Muscle of leg (tissue), 16 donors: ENCODE measurements at places on chromosomes 7 and 10.

- DNase-seq = no peak
Observed at GRCh38 chr7:80183900-80184685, 49.5 kb downstream of the GNAI1 start.

DNA sequence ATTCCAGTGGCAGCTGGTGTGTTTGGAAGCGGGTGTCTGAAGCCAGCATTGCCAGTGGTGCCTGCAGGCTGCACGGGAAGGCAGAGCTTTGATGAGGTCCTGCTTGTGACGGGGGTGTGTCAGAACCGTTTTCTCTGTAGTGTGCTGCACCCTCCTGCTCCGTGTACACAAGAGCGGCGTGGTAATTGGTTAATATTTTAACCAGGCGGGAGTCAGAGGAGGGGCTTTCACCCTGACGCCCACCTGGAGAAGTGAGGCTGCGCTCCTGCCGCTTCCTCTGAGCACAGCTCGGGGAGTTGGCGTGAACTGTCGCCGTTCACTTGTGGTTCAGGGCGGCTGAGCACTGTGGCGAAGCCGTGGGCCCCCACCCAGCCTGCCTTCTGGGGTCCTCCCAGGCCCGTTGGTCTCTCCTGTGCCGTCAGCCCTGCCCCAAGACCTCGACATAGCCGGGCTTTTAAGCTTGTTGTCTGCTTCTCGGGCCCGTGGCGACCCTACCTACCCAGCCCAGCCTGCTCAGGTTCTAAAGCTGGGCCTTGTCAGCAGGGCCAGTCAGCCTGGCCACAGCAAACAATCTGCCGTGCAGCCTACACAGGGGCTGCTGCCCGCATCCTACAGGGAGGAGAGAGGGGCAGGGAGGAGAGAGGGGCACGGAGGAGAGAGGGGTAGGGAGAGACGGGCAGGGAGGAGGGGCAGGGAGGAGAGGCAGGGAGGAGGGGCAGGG is 11.6 kb downstream of the NKX6-2 start:
- DNase-seq = no peak

- DNase-seq = peak; percentile 19
Observed at GRCh38 chr7:22909917-22910316, 87.3 kb upstream of the TOMM7 start.

DNA sequence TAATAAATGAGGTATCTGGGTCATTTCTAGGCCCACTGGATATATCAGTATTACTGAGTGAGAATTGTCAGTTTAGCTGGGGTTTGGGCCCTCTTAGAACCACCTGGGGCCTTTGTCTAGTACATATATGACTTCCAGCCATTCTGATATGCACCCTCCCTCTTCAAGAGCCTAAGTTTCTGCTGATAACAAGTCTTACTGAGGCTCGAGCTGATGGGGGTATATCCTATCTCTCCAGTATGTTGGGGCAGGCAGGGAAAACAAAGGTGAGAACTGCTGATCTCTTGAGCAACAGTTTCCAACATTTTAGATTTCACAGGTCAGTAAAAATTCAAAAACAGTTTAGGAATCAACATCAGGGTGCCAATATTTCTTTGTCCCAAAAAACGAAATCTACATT is 10.8 kb upstream of the ZNRF2 start:
- DNase-seq = no peak

- no peak for DNase-seq
Observed at GRCh38 chr10:77284797-77285196, 352.8 kb downstream of the KCNMA1 start.

DNA sequence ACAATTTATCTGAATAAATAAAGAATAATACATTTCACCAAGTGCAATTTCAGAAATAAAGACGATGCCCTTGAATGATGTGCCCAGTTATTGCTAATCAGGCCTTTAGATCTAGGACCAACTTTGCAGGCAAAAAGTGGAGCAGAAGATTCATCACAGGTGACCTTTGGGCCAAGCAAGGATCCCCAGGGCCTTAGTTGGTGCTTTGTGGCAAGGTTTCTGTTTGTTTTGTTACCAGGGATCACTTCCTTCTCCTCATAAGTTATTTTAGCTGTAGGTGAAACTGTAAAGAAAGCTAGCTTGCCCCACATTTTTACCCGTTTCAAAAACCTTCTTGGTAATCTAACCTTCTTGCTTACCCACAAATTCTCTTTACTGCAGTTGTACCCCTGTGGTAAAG is 323.2 kb downstream of the NEBL start:
- no peak for DNase-seq

DNA sequence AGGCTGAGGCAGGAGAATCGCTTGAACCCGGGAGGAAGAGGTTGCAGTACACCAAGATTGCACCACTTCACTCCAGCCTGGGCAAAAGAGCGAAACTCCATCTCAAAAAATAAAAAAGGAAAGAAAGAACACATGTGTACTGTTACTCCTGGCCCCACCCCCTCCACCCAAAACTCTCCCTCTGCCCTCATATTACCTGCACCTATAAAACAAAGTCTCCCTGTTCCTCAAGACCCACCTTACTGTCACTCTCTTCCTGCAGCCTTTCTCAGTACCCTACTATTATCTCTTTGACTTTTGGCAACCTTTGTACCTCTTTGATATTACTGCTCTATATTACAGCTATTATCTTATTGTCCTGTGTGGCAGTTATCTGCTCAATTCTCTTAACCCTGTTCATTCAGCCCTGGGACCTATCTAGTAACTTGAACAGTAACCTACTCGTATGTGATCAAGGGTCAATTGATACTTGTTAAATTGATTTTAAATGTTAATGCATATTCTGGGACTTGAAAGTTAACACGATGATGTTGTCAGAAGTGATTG is 68.5 kb upstream of the CAPZA2 start:
- DNase-seq = no peak

- no peak for DNase-seq
Observed at GRCh38 chr7:155467846-155468784, 10.2 kb downstream of the EN2 start.

GRCh38 chr10:67433276-67433675 is 262.7 kb downstream of the CTNNA3 start:
- DNase-seq = no peak

DNA sequence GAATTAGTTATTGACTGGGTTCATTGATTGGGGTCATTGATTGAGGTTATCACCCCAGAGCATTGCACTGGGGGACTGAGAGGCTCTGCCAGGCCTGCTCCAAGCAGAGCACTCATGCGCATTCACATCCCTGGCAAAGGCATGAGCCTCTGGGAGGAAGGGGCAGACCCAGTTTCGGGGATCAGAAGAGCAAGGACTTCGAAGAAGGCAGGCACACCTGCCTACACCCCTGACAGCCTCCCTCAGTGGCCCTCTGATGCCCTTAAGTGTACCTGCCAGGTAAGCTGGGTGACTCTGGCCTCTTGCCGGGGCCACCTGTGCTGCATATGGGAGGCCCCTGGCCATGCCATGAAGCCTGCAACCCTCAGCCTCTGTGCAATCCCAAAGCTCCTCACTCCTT is 181.1 kb downstream of the PTPN20 start:
- no peak for DNase-seq

DNA sequence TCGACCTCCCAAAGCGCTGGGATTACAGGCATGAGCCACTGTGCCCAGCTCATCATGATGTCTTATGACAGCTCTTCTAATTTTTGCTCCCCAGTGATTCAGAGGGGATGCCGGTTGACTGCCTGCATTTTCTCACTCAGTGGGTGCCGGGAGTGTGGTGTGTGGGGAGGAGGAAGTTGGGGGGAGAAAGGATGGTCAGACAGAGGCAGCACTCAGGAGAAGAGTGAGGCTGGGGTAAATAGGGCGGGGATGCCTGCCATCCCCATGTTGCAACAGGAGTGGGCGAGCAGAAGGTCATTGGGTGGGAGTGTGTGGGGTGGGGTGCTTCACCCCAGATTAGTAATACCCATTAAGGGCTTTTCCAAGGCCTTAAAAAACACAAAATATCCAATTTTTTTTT is 3.5 kb upstream of the CCL24 start:
- no peak for DNase-seq

DNA sequence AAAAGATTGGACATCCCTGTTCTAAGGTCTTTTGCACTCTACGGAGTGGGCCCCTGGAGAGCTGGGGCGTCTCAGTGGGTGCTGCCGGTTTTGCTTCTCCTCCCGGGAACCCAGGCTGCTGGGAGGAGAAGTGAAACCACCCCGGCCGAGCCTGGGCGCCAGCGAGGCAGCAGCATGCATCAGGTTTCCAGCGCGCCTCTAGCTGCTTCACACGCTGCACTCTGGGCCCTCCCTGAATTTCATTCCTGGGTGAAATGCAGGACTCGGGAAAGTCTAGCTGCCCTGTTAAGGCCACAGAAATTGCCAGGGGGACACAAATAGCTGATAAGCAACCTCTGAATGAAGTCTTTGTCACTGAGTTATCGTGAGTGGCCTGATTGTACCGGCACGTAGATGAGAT is 127.4 kb downstream of the TRRAP start:
- peak; percentile 36 for DNase-seq

DNA sequence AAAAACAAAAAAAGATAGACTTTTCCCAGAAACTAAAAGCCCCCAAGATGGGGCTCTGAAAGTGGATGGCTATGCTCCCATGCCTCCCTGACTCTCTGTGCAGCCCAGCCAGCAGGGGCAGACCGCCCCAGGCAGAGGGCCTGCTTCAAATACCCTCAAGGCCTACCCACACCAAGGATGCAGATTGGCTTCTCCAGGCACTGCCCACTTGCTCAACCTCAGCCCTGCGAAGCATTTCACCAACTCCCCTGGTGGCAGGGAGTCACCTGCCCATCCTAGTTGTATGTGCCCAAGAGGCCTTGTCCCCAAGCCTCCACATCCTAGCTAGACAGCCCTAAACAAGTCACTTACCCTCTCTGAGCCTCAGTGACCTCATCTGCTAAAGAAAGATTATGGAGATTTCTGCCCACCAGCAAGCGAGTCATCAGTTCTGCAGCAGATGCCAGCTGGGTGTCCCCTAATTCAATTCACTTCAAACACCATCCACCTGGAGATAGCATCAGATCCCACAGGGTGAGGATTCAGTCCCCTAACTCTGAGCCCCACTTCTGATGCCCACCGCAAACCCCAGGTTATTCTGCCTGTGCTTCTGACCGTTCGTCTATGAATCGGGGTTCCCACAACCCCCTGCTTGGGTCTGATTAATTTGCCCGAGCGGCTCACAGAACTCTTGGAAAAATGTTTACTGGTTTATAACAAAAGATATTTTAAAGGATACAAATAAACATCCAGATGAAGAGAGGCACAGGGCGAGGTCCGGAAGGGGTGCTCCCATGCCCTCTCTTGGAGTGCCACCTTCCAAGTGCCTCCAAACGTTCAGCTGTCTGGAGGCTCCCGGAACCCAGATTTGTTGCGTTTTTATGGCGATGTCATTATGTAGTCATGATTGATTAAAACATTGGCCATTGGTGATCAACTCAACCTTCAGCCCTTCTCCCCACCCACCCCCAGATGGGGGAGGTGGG is 18.6 kb upstream of the ZMIZ1 start:
- DNase-seq = no peak

- no peak for DNase-seq
Observed at GRCh38 chr7:157445956-157446295, 109.1 kb downstream of the DNAJB6 start.
